ENCODE measurements at places on chromosomes 1 and 21.

GRCh38 chr1:234617986-234618736 is 8.2 kb upstream of the IRF2BP2 start:
- no peak for DNase-seq

- DNase-seq, result no peak
Measured at GRCh38 chr1:172496678-172497077, 36.3 kb upstream of the SUCO start.

- no peak for DNase-seq
Measured at GRCh38 chr1:209546390-209547085, 37.0 kb upstream of the CAMK1G start.

- DNase-seq, result peak; percentile 89
Measured at GRCh38 chr1:15323351-15323988, 76.4 kb downstream of the FHAD1 start.

GRCh38 chr1:229001467-229002011 is 266.3 kb downstream of the RHOU start:
- DNase-seq, result no peak

GRCh38 chr1:41394369-41394744 is 33.1 kb downstream of the FOXO6 start:
- no peak for DNase-seq

- no peak for DNase-seq
Measured at GRCh38 chr1:205472737-205473441, 17.0 kb upstream of the BLACAT1 start.

DNA sequence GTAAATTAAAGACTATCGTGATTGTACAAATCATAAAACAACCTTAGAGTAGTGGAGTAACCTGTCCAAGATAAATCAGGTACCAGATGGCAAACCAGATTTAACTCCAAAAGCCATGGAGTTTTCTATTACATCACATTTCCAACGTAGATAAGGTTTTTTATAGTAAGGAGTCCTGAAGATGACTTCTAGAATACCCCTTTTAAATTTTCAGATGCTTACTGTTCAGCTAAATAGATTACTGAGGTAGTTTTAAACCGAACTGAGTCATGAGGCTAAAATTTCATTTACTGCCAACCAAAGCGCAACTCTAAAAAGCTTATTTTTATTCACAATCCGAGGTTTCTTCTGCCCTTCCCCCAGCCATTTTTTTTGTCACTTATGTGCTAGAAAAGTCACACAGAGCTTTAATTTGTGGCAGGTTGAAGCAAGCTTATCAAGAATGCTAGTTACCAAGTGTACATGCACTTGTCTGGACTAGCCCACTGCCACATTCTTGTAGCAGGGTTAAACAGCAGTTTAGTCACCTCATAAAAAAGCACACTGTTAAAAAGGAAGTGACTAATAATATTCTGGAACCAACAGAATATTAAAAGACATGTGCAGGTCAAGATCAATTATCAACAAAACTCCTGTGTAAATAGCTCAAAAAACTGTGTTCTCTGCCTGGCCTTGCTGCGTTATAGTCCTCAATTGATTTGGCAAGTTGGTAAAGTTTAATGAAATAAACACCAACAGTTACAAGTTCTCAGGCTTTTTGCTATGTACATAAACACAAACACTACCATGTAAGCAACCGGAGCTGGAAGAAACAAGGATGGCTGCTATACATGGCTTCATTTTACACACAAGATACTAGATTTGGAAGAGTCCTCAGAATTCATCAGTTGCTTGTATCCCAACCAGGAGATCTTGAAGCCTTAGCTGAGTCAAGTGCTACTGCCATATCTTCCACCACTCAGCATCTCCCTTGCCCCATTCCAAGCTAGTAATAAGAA is 180.3 kb upstream of the DMRTA2 start:
- DNase-seq, result peak; percentile 7

DNA sequence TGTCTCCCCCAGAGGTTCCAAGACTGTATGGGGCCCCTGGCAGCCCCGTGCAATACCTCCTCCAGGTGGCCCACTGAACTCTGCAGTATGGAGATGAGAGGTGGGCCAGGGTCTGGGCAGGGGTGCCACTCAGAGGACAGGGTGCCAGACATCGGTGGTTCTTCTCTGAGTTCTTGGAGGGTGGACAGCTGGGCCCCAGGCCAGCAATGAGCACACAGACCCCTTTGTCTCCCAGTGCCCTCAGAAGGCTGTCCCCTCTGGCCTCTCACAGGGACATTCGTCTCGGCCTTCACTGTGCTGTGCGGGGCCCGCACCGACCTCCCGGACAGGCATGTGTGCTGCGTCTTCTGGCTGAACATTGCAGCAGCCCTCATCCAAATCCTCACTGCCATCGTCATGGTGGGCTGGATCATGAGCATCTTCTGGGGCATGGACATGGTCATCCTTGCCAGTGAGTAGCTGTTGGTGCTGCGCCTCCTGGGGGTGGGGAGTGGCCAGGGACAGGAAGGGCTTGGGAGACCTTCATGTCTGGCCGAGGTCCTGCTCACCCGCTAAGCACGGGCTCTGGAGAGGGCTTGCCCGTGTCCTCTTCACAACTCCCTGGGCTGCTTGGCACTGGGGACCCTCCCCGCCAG is 48.1 kb downstream of the STUM start:
- no peak for DNase-seq

Measured in hepatocyte (in vitro differentiated cells).